Fibroblast of skin of left biceps (primary cell): ENCODE measurements at places on chromosomes 1 and 21.
A peak's percentile ranks its signal among the peaks of the same experiment; 100 is the strongest.

GRCh38 chr1:2821966-2822620 is 20.6 kb upstream of the TTC34 start:
- no peak for DNase-seq

DNA sequence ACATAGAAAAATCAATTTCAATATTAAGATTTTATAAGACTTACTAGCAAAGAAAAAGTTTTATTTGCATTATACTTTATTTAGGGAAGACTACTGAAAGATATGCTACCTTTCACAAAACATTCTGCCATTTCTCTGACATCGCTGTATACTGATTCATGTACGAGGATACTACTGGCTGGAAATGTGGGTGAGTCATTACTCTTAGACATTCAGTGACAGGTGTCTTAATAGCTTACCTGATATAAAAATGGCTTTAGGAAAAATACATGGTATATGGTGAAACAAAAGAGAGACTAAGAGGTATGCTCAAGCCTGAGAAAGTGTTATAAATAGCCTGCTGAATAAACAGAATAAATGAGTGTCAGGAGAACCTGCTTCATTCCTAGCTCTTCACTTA is 73.0 kb upstream of the EXO1 start:
- no peak for DNase-seq

- no peak for DNase-seq
These were observed 78.0 kb downstream of the ATP6V1G3 start for GRCh38 chr1:198462365-198463019.

GRCh38 chr1:197304638-197305200 is 36.7 kb downstream of the CRB1 start:
- DNase-seq, result peak; percentile 5

DNA sequence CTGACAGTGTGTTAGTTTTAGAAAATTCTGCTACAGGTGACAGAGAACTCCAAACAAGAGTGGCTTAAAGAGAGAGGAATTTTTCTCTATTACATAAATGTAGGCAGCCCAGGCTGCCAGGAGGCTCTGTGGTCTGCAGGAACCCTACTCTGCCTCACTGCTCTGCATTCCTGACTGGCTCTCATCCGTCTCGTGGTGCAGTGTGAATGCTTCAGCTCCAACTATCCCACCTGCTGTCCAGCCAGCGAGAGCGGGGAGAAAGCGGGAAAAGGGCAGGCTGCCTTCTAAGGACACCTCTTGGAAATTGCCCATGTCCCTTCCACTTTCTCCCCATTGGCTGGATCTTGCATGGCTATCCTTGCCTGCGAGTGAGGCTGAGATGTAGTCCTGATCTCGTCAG is 131.3 kb downstream of the PEX14 start:
- no peak for DNase-seq

GRCh38 chr1:3015269-3015635 is 6.0 kb upstream of the ACTRT2 start:
- DNase-seq, result no peak

DNA sequence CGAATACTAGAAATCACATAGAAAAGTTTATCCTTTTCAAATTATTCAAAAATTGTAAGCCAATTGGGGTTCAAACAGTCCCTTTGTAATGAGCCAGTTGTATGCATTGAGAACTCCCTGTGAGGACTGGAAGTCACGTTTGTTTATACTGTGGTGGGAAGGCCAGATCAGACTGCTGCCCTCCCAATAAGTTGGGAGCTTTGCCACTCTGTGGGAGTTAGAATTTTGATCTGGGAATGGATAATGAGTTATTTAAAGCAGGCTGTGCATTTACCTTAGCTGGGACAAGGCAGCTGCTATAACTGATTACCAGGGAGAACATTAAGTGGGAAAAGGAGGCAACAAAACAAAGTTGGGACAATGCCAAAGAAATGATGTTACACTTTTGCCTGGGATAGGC is 178.8 kb downstream of the SDCCAG8 start:
- DNase-seq, result no peak

DNA sequence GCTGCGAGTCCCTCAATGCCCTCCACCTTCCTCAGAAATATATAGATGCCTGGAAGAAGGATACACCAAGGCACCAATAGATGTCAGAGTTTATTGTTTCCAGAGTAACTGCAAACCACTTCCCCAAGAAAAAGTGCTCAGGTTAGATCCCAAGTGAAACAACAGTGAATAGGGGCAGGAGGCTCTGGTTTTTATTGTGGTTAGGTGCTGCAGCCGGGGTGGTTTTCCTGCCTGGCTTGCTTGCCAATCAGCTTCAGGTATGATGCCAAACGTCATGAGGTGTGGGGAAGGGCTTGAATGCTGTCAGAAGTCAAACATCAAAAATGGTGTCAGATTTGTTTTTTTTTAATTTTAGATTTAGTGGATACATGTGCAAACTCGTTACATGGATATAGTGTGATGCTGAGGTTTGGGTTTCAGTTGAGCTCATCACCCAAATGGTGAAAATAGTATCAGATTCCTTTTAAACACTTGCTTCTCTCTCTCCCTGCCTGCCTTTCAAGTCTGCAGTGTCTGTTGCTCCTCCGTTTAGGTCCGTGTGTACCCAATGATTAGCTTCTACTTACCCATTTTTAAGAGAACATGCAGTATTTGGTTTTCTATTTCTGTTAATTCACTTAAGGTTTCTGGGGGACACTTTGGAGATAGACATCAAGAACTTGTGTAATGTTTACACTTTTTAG is 1317.0 kb downstream of the MRPL39 start:
- no peak for DNase-seq

GRCh38 chr1:152997901-152998300 is 3.6 kb upstream of the SPRR3 start:
- DNase-seq, result no peak

GRCh38 chr1:76841460-76841859 is 25.8 kb upstream of the ST6GALNAC5 start:
- no peak for DNase-seq

- no peak for DNase-seq
These were observed 177.4 kb downstream of the AKT3 start for GRCh38 chr1:243672539-243673074.

DNA sequence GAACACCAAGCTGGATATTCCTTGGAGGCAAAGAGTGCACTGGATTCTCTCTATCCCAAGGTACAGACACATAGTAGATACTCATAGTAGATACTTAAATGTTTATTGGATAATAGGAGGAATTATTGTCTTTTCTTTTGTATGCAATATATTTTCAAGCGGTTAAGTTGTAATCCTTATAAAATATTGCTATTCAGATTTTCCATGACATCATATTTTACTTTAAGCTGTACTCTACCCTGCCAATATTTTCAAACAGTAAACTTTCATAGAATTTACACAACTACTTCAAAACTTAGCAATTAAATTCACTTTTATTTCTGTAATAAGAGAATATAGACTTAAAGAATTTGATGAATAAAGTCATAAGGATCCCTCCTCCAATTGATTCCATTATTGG is 546.5 kb upstream of the CAMK1G start:
- DNase-seq, result no peak

GRCh38 chr1:14137411-14138134 is 437.6 kb downstream of the PRDM2 start:
- no peak for DNase-seq

DNA sequence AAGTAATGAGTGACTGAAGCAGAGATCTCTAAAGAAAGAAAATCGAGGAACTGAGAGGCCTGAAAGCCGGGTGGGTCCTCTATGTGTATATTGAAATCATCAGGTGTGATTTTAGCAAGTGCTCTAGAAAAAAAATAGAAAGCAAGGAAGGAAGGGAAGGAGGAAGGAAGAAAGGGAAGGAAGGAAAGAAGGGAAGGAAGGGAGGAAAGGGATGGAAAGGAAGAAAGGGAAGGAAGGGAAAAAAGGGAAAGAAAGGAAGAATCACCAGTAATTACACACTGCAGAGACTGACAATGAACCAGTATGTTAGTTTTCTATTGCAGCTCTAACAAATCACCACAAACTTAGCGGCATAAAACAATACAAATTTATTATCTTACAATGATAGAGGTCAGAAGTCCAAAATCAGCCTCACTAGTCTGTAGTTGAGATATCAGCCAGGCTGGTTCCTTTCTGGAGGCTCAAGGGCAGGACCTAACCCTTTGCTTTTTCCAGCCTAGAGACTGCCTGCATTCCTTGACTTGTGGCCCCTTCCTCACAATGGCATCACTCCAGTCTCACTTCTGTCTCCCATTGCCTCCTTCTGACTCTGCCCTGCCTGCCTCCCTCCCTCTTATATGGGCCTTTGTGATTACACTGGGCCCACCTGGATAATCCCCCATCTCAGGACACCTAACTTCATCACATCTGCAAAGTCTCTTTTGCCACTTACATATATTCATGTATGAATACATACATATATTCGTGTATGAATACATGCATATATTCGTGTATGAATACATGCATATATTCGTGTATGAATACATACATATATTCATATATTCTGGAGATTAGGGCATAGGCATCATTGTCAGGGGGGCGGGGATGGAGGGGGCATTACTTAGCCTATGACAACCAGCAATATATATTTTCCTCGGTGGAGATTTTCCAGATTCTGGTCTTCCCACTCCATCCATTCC is 47.5 kb upstream of the CDC42BPA start:
- no peak for DNase-seq

GRCh38 chr21:41663805-41664788 is 102.8 kb downstream of the RIPK4 start:
- DNase-seq, result no peak

GRCh38 chr1:173603056-173603591 is at the start of gene SLC9C2:
Gene SLC9C2, minus strand, starts transcription at chr1:173603072. Its CDS starts 1,296 bp downstream, at chr1:173601776.
- no peak for DNase-seq

DNA sequence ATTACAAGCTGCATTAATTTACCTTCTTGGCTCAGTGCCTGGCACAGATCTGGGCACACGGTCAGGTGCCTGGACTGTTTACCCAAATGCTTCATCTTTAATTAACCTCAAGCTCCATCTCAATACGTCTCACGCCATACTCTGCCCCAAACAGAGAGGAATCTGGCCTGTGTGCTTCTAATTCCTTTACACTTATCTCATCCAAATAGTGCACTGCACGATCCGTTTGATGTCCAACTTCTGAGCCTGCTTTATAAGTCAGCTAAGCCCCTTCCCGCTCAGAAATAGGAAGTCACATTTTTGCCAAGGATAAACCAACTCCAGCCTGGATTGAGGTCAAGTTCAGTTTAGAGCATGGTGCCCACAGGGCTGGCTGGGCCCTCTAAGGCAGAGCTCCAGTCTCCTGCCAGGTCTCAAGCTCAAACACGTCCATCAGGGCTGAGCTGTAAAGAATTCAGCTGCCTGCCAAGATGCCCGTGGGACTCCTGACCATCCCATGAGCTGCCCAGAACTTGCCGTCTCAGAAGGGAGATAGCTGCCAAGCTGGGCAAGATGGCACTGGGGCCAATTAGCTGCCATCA is 233.5 kb downstream of the TRABD2B start:
- no peak for DNase-seq

DNA sequence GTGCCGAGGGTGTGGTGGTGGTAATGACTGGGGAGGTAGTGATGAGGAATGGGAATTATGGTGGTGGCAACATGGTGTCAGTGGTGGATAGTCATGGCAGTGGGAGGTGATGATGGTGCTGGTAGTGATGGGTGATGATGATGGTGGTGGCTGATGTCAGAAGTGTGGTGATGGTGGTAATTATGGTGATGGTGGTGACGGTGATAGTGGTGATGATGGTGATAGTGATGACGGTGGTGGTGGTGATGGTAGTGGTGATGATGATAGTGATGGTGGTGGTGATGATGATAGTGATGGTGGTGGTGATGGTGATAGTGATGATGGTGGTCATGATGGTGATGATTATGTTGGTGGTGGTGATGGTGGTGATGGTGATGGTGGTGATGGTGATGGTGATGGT is 162.8 kb downstream of the NPHP4 start:
- DNase-seq, result no peak

- no peak for DNase-seq
These were observed 11.5 kb upstream of the ATP1B1 start for GRCh38 chr1:169094897-169095569.

DNA sequence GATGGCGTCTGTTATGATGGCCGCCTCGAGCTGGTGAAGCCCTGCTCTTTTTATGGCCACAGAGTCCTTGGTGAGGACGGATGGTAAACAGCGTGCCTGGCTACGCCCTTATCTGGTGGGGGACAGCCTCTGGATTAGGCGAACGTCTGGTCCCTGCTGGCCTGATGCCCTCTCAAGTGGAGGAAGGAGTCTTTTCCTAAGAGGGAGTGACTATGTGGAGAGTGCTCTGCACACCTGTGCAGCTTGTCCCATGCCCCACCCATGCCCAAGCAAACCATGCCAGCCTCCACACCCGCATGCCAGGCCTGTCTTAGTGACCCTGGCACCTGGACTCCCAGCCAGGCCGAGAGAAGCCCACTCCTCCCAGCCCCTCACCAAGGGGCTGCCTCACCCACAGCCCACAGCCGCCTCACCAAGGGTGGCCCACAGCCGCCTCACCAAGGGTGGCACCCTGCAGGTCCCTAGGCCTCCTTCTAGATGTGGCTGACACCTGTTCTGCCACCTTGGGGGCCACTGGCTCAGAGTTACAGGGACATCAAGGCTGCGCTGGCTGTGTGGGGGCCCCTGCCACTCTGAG is 40.2 kb downstream of the WNT9A start:
- no peak for DNase-seq

DNA sequence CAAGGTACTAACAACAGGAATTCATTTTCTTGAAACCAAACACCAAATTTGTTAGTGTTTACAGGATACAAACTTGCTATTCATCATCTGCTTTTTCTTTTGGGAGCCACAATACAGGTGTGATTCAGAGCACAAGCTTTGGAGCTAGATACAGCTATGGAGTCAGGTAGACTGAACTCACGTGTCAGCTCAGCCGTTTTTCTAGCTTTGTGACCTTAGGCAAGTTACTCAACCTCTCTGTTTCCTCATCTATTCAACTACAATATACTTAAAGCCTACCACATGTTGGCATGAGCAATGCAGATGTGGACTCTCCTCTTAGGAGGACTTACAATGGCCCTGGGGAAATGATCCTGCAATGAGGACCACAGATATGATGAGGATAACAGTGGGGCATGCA is 6.3 kb downstream of the HTR1D start:
- no peak for DNase-seq

DNA sequence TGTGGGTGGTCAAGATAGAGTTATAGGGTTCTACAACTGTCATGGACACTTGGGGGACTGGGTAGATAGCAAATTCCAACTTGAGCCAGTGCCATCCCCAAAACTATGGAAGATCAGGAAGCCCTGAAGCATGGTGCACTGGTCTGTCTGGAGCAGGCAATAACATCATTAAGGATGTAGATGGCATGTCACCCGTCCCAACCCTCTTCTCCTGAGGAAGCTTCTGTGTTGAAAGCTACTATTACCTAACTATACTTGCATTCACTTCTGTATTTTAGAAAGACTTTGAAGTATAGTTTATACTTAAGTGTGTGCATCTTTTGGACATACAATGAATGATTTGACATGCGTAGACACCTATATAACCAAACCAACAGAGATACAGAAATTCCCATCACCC is 32.9 kb downstream of the RABIF start:
- DNase-seq, result no peak

GRCh38 chr1:159835862-159836525 is 9.3 kb downstream of the SLAMF8 start:
- no peak for DNase-seq

GRCh38 chr1:22171951-22172715 is 29.2 kb upstream of the WNT4 start:
- DNase-seq, result no peak

- DNase-seq, result no peak
These were observed 66.8 kb downstream of the GPR137B start for GRCh38 chr1:236209185-236209584.
